ENCODE measurements at places on chromosomes 1 and 21. TPM values are rescaled to one million over a fixed set of nuclear protein-coding genes. Genes with fewer than 3 reads are reported as not detected.

GRCh38 chr1:35185200-35185599 is 7.7 kb downstream of the SFPQ start:
- DNase-seq: no peak

DNA sequence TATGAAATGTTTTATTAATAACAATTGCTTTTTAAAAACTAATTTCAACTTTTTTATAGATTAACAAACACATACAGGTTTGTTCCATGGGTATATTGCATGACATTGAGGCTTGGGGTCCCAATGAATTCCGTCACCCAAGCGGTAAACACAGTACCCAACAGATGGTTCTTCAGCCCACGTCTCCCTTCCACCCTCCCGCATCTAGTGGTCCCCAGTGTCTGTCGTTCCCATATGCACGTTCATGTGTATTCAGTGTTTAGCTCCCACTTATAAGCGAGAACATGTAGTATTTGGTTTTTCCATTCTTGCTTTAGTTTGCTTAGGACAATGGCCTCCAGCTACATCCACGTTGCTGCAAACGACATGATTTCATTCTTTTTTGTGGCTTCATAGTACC is 48.6 kb downstream of the NOS1AP start:
- DNase-seq: no peak

DNA sequence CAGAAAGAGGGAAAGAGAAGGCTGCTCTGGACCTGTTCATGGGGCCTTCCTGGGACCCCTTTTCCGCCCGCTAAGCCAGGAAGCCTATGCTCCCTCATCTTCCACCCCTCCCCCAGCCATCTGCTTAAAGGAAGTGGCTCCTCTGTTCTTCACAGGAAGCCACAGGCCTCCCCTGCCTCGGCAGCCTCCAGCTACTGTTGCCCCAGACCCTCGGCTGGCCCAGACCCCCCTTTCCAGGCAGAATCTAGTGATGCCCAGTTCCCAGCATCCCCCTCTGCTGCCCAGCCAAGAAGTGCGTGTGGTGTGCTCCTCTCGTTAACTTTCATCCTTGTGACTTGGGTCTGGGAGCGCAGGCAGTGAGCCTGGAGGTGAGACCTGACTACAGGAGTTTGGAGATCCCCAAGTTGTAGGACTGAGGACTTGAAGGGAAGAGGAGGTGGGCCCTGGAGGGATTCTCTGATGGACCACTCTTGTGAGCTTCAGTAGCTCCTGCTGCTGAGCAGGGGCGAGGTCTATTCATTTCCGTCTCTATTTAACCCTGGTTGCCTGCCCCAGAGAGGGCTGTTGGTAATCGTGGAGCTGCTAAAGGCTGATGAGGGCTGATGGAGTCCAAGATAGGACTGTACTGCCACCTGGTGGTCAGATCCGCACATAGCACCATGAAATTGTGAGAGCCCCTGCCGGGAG is 9.1 kb downstream of the IFI6 start:
- DNase-seq: peak; percentile 94

CENPL gene
- 26.1 TPM for total RNA-seq

Data from activated CD4-positive, alpha-beta T cell treated with anti-CD3 and anti-CD28 coated beads for 36 hours (primary cell).